LHCN-M2 (cell line): ENCODE measurements at places on chromosomes 4 and X. TPM values are rescaled to one million over a fixed set of nuclear protein-coding genes. Genes with fewer than 3 reads are reported as not detected.

UTP3 gene
- 17.7 and 33.0 TPM in 2 replicates for total RNA-seq

AKAP4 gene
- not detected in 2 replicates for total RNA-seq

PPP1R2C gene
- not detected in 2 replicates for total RNA-seq

GYPE gene
- not detected in 2 replicates for total RNA-seq

VCX2 gene
- total RNA-seq, result not detected in 2 replicates

ASB12 gene
- not detected in 2 replicates for total RNA-seq

LRCH2 gene
- not detected in 2 replicates for total RNA-seq
